ENCODE measurements at places on chromosomes 4 and X. TPM values are rescaled to one million over a fixed set of nuclear protein-coding genes. Genes with fewer than 3 reads are reported as not detected.

GRCh38 chr4:175504318-175504717 lies 307.7 kb downstream of the GPM6A start:
- no peak for DNase-seq
- H3K27me3 ChIP-seq, result no peaks in the 10 kb centered on the region
- no peaks in the 10 kb centered on the region for H3K36me3 ChIP-seq
- H3K4me1 ChIP-seq, result no peaks in the 10 kb centered on the region
- H3K4me3 ChIP-seq, result no peak overlapping the region

DNA sequence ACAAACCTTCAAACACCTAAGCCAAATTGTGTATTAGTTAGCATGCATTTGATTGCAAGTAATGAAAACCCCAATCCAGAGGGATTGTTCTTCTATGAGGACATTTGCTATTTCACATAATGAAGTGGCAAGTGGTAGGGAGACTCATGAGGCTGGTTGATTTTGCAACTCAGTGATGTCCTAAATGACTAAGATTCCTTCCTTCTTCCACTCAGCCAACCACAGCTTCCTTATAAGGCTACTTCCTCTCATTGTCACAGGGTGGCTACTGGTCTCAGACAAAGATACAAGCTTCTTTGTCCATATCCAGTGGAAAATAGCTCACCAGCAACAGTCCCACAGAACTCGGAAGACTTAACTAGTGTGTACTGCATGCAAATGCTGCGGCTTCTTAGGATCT lies 5.3 kb upstream of the OTC start:
- no peaks in the 10 kb centered on the region for H3K27me3 ChIP-seq
- no peak for DNase-seq
- H3K36me3 ChIP-seq, result no peaks in the 10 kb centered on the region
- H3K4me3 ChIP-seq, result no peak overlapping the region
- H3K27ac ChIP-seq, result no peak overlapping the region

DNA sequence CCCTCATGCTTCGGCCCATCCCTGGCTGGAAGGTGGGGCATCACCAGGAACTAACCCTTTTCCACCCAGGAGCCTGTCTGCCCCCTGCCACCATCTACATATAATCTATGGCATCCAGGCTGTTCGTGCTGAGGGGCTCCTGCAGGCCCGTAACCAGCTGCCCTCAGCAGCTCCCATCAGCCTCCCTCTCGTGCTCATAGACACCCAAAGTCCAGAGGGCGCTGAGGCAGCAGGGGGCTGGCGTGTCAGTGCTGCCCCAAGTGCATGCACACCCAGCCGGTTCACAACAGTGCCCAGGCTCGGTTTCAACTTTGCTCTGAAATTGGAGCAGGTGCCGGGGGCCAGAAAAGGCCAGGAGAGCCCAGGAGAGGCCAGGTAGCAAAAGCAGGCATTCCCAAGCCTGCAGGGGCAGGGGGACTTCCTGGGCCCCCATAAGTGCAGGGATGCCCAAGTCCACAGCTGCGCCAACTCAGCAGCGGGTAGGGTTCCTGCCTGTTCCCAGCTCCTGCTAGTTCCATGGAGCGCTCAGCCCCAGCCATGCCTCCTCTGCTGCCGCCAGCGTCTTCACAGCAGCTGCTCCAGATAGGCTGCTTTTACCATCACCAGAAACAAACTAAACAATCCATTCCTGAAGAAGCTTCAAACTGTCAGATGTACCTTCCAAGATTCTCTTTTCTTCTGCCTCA lies 558.2 kb upstream of the GNPDA2 start:
- H3K4me3 ChIP-seq, result no peak overlapping the region
- no peaks in the 10 kb centered on the region for H3K4me1 ChIP-seq
- no peaks in the 10 kb centered on the region for H3K36me3 ChIP-seq
- no peaks in the 10 kb centered on the region for H3K27me3 ChIP-seq

DNA sequence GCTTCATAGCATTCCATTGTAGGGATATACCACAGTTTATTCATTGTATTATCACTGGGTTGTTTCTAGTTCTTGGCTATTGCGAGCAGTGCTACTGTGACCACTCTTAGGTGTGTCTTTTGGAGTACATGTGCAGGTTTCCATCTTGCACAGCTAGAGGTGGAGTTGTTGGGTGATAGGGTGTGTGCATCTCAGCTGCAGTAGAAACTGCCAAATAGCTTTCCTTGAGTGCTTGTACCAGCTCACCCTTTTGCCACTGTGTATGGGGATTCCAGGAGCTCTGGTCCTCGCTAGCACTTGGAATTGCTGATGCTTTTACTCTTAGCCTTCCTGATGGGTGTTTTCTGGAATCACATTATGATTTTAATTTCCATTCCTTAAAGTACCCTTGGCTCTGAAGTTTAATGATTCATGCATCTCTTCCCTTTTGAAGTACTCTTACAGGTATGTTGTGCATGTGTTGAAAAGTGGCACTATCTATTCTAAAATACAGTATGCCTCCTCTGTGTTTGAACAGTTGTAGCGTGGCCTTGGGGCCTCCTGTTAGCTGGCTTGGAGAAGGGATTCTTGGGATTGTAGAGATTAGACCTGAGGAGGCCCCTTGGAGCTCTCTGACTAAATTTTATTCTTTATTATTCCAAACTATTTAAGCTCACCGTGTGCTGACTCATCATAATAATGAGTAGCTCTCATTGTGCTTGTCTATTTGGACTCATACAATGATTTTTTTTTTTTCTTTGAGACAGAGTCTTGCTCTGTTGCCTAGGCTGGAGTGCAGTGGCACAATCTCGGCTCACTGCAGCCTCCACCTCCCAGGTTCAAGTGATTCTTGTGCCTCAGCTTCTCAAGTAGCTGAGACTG lies 38.4 kb downstream of the HTT start:
- no peaks in the 10 kb centered on the region for H3K27me3 ChIP-seq
- no peak overlapping the region for H3K4me3 ChIP-seq
- no peak overlapping the region for H3K27ac ChIP-seq
- H3K4me1 ChIP-seq, result no peaks in the 10 kb centered on the region

DNA sequence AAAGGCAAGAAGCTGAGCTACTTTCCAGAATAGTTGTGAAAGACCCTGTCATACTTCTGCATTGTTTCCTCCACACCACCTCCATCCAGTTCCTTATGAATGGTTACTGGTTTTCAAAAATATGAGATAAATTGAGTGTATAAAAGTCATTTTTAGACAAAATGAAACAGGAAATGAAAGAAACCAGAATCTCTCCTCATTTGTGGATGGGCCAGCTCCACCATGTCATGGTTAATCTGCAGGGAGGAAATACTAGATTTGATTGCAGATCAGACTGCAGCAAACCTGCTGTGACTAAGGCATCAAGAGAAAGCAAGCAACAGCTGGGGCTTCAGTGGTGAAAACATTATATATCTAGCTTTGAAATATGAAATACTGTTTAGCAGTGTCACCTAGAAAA lies 23.8 kb downstream of the F9 start:
- no peaks in the 10 kb centered on the region for H3K27me3 ChIP-seq
- H3K27ac ChIP-seq, result no peak overlapping the region
- H3K36me3 ChIP-seq, result no peaks in the 10 kb centered on the region
- no peaks in the 10 kb centered on the region for H3K4me1 ChIP-seq

DNA sequence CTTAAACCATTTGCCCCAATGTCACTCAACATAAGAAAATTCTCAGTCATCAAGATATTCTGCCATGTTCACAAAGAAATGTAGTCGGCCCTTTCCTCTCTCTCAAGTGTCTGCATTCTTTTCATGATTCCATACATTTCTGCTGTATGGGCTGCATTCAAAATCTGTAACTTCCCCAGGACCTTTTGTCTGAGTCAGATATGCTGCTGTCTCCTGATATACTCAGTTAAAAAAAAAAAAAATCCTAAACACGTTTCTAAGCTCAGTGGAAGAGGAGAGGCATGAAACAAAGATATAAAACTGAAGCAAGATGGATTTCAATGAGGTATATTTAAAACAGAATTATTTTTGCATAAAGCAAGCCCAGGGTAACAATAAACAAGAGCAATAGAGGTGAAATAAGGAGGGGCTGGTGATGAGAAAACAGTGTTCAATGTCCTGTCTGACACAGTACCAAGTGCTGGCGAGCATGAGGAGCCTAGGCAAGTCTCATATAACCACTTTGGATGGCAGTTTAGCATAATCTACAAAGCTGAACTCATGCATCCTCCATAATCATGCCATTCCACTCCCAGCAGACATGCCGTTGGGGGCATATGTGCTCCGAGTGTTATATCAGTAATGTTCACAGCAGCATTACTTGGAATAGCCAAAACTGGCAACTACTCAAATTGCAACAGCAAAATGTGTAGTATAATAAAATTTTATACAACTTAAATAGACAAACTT lies 76.7 kb downstream of the MANBA start:
- DNase-seq, result no peak
- no peak overlapping the region for H3K4me3 ChIP-seq
- no peaks in the 10 kb centered on the region for H3K36me3 ChIP-seq
- H3K4me1 ChIP-seq, result no peaks in the 10 kb centered on the region
- no peaks in the 10 kb centered on the region for H3K27me3 ChIP-seq
- H3K27ac ChIP-seq, result no peak overlapping the region

DNA sequence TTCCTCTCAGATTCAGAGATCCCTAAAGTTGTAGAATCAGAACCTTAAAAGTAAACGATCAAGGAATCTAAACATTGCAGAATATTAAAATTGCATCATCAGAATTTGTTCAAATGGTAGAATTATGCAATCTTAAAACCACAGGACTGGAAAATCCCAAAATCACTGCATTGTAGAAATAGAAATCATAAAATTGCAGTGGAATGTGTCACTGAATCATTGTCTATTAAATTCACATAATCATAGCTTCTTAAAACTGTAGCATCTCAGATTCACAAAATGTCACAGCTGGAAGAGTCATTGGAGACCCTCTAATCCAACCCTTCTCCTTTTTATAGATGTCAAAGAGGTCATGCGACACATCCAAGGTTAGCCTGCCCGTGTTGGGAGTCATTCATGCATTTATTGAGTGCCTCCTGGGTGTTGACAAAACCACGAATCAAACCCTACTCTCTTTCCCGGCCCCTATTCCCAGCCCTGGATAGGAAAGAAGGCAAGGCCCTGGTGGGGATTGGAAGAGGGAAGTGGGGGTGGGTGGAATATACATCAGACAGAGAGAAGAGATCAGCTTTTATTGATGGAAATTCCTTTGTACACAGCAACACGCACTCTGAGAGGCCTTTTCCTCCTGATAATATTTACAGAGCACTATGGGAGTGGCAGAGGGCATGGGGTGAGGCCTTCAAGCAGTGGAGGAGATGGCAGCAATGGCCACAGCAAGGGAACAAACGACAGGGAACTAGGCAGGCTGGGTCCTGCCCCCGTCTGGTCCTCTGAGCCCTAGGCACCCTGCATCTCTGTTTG lies 15.4 kb downstream of the IQSEC2 start:
- H3K4me1 ChIP-seq, result no peaks in the 10 kb centered on the region
- H3K27me3 ChIP-seq, result no peaks in the 10 kb centered on the region
- no peaks in the 10 kb centered on the region for H3K36me3 ChIP-seq
- DNase-seq, result no peak

GRCh38 chrX:118468122-118468521 lies 27.5 kb upstream of the DOCK11 start:
- H3K4me3 ChIP-seq, result no peak overlapping the region
- no peaks in the 10 kb centered on the region for H3K27me3 ChIP-seq
- H3K36me3 ChIP-seq, result no peaks in the 10 kb centered on the region
- DNase-seq, result no peak
- H3K4me1 ChIP-seq, result no peaks in the 10 kb centered on the region

Gene MAGEA12
- polyA plus RNA-seq, result not detected

Gene MAGEA9B
- not detected for polyA plus RNA-seq

Gene ADH1A
- polyA plus RNA-seq, result 0.19 TPM

Gene MAB21L2
- 0.12 TPM for polyA plus RNA-seq

Gene CORIN
- not detected for polyA plus RNA-seq

All from pancreas (tissue), 10 donors.